ENCODE measurements at places on chromosomes 3 and 15.

DNA sequence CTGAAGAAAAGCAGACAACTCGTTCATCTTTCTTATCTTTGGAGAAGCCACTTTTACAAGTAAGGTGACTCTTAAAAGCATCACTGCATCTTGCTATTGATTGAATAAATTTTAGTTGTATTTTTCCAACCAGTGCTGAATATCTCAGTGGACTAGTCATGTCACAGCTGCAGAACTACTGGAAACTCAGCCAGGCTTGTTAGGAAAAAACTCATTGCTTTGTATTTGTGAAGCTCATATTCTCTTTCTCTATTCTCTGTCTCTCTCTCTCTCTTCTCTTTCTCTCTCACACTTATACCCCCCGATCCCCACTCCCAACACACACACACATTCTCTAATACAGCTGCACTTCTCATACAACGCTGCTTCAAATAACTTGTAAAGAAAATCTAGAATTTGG, 104.3 kb downstream of the WDR76 start:
- DNase-seq: no peak

DNA sequence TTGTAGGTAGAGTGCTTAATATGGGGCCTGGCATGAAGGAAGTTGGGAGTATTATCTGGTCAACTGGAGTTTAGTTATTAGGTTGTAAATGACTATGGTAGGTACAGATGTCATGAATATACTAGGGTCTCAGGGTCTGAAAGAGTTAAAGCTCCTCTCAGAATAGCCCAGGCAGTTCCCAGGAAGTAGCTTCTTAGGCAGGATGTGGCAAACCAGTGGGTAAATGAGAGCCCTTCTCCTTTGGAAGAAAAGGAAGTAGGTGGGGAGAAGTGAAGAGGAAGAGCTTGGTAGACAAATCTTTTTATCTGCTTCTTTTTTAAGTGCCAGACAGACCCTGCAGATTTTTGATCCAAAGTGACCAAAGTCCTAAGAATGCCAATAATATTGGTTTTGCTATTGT, 24.5 kb downstream of the MAP2K1 start:
- no peak for DNase-seq

- no peak for DNase-seq
Observed at GRCh38 chr3:105647047-105647446, 221.8 kb downstream of the CBLB start.

GRCh38 chr3:141236361-141236760, 4.7 kb downstream of the PXYLP1 start:
- no peak for DNase-seq

DNA sequence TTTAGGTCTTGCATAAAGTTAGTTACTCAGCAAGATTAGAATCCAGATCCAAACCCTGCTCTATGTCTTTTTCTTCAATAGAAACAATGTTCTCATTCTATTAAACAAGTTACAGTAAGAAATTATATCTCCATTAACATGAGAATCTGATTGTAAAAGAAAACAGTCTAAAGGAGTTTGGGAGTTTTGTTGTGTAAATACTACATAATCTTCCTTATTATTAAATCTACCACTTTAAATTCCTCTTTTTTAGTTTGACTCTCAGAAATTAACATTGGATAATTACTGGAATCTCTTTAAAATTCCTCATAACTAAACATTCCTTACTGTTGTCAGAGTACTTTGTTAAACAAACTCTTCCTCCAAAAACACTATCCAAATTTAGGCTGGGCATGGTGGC, 1.7 kb upstream of the GOLIM4 start:
- DNase-seq: no peak

DNA sequence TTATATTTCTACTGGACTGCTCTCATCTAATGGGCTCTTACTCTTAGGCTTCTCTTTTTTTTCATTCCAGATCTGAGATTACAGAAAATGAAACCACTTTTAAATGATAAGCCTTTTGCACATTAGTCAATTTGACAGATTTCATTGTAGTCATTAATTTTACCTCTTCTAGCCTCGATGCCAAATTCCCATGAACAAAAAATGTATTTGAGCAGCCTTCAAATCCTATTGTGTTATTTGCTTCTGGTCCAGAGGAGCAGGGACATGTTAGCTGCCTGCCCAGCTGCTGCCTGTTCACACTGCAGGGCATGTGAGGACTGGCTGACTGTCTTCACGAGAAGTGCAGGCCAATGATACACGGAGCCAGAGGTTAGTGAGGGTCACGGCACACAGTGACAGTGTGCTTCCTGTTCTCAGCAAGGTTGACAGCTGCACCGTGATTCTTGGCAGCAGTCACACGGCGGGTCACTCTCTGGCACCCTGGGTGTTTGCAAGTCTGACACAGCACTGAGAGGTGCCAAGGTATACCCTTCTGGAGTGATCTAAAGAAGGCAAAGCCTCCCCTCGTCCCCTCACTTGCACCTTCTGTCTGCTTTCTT, 40.8 kb downstream of the KAT2B start:
- DNase-seq: no peak

DNA sequence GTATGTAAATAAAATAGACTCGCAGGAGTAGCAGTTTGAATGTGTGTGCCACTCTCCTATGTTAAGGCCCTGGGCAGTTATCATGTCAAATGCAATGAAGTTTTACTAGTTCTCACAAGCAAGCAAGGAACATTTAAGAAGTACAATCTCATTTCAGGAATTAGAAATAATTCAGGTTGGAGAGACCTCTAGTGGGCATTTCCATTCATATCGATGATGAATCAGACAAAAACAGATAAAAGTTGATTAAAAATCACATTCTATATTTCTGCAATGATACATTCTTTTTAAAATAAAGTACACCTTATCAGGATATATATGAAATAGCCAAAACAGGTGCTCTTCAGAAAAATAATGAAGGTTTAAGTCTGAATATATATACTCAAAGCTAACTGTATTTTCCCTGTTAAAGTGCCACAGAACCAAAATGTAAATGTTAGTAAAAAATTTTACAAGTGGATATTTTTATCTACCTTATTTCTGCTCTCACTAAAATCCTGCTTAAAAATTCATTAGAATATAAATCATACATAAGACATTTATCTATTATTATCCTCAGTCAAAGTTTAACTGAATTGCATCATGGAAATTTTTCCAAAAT, 492.4 kb upstream of the FRG2C start:
- no peak for DNase-seq

DNA sequence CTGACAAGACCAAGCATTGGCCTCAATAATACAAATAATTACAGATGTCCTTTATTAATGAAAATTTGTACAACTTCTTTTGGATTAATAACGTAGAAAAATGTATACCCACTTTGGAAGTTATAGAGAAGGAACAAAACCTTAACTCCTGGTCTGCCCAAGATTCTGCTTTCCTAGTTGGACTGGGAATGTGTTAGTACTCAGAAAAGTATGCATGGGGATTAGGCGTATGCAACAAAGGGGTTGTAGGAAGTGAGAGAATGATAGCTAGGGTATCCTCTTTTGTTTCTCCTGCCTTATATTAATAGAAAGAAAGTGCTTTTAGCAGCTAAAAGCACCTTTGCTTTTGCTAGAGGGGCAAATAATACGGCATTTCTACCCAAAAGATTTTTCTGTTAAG, 116.2 kb upstream of the LRRFIP2 start:
- no peak for DNase-seq

- no peak for DNase-seq
Observed at GRCh38 chr3:53156368-53156834, 4.6 kb upstream of the PRKCD start.

DNA sequence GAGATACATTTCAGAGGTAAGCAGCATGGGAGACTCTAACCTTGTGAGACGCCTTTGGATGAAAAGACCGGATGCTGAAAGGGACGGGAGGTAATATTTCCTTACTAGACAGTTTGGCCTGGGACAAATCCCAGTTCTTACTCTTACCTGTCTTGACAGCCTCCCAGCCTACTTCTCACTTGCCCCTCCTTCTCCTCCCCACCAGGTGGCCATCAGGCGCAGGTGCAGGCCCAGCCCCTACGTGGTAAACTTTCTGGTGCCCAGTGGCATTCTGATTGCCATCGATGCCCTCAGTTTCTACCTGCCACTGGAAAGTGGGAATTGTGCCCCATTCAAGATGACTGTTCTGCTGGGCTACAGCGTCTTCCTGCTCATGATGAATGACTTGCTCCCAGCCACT, 6.3 kb downstream of the HTR3D start:
- no peak for DNase-seq

DNA sequence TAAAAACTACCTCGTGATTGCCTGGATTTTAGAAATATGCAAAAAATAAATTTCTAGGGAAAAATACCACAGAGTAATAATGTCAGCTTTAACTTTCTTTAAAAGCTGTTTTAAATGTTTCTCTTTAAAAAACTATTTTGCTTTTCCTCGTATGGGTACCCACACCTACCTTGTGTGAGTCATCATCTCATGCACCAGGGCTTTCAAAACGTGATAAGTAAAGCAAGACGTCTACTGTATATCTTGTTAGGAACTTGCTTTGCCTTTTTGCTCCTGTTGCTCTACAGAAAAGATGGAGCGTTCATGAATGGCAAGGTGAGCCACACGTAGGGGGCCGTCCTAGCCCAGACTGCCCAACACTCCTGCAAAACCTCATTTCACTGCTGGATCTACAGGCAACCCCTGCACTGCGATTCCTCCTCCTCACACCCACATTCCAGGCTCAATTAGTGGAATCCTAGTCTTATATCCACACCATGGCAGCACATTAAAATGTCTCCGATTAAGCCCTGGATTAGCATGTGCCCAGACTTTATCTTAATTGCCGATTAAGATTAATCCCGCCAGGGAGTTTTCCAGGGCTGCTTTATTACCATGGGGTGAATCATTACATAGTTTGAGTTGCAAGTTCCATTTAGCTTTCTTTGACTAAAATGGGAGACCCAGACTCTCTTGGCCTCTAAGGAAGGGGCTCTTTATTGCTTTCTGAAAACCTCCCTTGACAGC, 293.6 kb upstream of the ICE2 start:
- DNase-seq: no peak

DNA sequence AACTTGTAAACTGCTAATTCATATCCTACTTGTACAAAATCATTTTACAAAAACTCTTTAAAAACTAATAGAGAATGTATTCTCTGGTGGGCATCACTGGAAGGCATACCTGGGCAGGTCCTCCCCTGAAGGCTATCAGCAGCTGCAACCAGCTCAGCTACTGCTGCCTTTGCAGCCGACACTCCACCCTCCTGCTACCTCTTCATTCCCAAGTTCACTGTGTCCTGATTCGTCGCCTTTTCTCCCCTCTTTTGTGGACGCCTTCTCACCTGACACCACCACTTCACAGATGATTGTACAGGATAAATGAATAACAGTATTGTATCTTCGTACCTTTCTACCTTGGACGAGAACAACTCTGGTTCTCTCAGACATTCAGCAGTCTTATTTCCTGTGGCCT, 28.9 kb downstream of the B4GALT4 start:
- DNase-seq: no peak

DNA sequence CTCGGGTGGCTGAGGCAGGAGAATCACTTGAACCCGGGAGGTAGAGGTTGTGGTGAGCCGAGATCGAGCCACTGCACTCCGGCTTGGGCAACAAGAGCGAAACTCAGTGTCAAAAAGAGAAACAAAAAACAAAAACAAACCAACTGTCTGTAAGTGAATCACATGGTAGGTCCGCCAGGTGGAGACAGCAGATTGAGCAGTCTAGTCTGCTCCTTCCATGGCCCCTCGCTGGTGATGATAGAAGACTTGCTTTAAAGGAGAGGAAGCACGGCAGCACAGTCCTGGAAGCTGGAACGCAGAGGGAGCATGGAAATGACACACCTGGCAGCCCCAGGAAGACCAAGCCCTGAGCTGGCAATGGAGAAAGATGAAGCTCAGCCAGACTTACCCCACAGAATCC, 31.4 kb upstream of the MGLL start:
- no peak for DNase-seq

DNA sequence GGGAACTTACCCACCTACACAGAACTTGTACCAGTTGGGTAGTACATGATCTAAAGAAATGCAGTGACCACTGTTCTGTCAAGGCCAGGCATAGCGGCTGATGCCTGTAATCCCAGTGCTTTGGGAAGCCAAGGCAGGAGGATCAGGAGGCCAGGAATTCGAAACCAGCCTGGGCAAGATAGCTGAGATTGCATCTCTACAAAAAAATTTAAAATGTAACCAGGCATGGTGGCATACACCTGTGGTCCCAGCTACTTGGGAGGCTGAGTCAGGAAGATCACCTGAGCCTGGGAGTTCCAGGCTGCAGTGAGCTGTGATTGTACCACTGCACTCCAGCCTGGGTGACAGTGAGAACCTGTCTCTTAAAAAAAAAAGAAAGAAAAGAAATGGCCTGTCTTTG, 321.0 kb downstream of the FEZF2 start:
- no peak for DNase-seq

- DNase-seq: peak; percentile 40
Observed at GRCh38 chr3:10248984-10249748, 907 bp downstream of the TATDN2 start.

DNA sequence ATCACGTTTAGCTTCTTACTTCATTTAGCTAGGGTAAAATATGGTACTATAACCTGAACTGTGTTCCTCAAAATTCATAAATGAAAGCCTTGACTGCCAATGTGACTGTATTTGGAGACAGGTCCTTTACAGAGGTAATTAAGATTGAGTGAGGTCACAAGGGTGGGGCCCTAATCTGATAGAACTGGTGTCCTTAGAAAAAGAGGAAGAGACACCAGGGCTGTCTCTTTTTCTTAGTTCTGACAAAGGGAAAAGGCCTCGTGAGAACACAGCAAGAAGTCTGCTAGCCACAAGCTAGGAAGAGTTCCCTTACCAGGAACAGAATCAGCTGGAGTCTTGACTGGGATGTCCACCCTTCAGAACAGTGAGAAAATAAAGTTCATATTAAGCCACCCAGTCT, 162.7 kb downstream of the GMNC start:
- no peak for DNase-seq

All from activated T-helper 9 cell treated with anti-CD3 and anti-CD28 coated beads, Interleukin-2, amount 50 U/mL, for 16 hours (primary cell).